ENCODE measurements at places on chromosomes 12 and 14. TPM values are rescaled to one million over a fixed set of nuclear protein-coding genes. Genes with fewer than 3 reads are reported as not detected.

The TTLL5 gene
- total RNA-seq = 36.6 TPM

The PHETA1 gene
- 1.5 TPM for total RNA-seq

The ACAD10 gene
- total RNA-seq = 23.3 TPM

The YARS2 gene
- total RNA-seq = 18.0 TPM

The C12orf60 gene
- 4.6 TPM for total RNA-seq

The RNF212B gene
- total RNA-seq = not detected

The SMCO2 gene
- total RNA-seq = 0.37 TPM

The CLEC2A gene
- not detected for total RNA-seq

The KMT2D gene
- total RNA-seq = 110 TPM

The RAB15 gene
- total RNA-seq = 6.5 TPM

The SCAF11 gene
- total RNA-seq = 123 TPM

The PLA2G1B gene
- total RNA-seq = not detected

The FAM161B gene
- total RNA-seq = 1.5 TPM

The RERG gene
- not detected for total RNA-seq

The SRP54 gene
- total RNA-seq = 96.4 TPM

The CAPZA3 gene
- not detected for total RNA-seq

The TNS2 gene
- 2.1 TPM for total RNA-seq

The EFCAB11 gene
- total RNA-seq = 8.9 TPM

The COX8C gene
- total RNA-seq = not detected

The CPM gene
- 10.4 TPM for total RNA-seq

The SRRM4 gene
- not detected for total RNA-seq

The ACOT6 gene
- total RNA-seq = not detected

The LPAR5 gene
- total RNA-seq = 2.8 TPM

The RERGL gene
- not detected for total RNA-seq

The A2M gene
- total RNA-seq = 0.14 TPM

The PRB4 gene
- total RNA-seq = not detected

The PIWIL1 gene
- total RNA-seq = not detected

The NGB gene
- not detected for total RNA-seq

All from activated naive CD4-positive, alpha-beta T cell treated with anti-CD3 and anti-CD28 coated beads, Interleukin-2, amount 50 U/mL, for 72 hours (primary cell).